CD4-positive, alpha-beta T cell (primary cell): ENCODE measurements at places on chromosomes 3 and 15.

DNA sequence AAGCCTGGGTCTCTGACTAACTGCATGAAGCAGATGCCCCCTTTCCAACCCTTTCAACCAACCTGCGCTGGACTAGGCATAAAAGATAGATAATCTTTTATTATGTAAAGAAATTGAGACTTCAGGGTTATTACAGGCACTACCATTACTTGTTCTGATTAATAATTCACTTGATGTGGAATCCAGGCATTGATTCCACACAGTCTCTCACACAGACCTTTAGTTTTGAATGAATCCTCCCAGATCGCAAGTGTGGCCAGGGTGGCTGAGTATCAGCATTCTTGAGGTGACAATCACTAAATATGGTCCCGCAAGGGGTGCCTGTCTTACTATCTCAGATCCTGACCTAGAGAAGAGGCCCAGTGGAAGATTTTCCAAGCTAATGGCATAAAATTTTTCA, 368.9 kb upstream of the ONECUT1 start:
- DNase-seq = no peak
- no peak overlapping the region for H3K4me3 ChIP-seq
- H3K27ac ChIP-seq = no peak overlapping the region
- no peaks in the 10 kb centered on the region for H3K36me3 ChIP-seq
- H3K4me1 ChIP-seq = no peaks in the 10 kb centered on the region

GRCh38 chr3:71972031-71972430, 187.1 kb upstream of the PROK2 start:
- H3K4me3 ChIP-seq = no peak overlapping the region
- H3K36me3 ChIP-seq = no peaks in the 10 kb centered on the region
- H3K27me3 ChIP-seq = no peaks in the 10 kb centered on the region
- H3K4me1 ChIP-seq = no peaks in the 10 kb centered on the region
- H3K27ac ChIP-seq = no peak overlapping the region

DNA sequence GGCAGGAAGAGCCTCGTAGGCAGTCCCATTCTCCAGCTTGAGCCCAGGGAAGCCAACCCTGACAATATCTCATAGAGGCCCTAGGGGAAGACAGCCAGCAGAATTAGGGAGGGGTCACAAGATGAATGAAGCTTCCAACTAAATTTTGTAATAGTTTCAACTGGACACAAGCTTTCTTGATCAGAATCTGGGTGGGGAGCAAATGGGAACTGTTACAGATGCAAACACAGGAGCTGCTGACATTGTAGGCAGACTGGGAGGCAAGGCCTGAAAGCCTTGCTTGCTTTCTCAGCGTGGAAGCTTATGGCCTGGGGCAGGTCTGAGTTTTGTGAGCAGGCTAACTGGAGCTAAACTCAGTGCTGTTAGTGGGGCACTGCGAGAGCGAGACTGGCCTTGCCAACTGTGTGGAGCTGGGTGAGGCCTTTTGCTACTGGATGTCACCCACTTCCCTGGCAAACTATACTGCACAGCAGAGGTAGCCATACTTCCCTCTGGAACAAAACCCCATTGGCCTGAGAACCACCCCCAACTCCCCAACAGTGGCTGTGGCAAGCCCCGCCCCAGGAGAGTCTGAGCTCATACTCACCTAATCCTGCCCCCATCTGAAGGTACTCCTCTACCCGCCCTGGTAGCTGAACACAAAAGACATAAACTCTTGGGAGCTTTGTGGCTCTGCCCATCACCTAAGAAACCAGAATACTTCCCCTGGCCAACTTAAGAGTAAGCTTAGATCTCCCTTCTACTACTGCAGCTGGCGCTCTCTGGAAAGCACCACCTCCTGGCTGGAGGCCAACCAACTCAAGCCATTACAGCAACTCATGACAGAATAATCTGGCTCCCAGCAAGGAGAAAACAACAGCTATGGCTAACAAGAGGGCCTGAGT, 42.9 kb downstream of the CFAP20DC start:
- no peak for DNase-seq
- no peaks in the 10 kb centered on the region for H3K27me3 ChIP-seq
- no peaks in the 10 kb centered on the region for H3K4me1 ChIP-seq

DNA sequence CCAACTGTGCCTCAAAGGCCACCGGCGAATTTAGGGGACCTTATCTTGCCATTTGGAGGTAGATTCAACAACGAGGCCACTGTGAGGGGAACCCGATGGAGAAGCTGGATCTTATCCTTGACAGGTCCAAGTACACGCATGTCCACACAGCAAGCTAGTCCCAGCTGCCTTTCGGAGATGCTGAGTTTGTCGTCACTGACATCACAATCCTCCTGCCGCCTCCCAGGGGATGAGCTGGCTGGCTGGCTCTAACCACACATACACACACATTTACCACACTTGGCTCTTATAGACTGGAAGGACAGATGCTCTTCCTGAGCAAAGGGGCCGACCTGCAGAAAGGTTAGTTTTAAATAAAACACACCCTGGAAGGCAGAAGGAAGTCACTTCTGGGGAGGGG, 176.3 kb downstream of the STT3B start:
- no peak overlapping the region for H3K27ac ChIP-seq
- H3K4me1 ChIP-seq = no peaks in the 10 kb centered on the region
- no peaks in the 10 kb centered on the region for H3K36me3 ChIP-seq
- H3K4me3 ChIP-seq = no peak overlapping the region
